ENCODE measurements at places on chromosomes 16 and 17.

DNA sequence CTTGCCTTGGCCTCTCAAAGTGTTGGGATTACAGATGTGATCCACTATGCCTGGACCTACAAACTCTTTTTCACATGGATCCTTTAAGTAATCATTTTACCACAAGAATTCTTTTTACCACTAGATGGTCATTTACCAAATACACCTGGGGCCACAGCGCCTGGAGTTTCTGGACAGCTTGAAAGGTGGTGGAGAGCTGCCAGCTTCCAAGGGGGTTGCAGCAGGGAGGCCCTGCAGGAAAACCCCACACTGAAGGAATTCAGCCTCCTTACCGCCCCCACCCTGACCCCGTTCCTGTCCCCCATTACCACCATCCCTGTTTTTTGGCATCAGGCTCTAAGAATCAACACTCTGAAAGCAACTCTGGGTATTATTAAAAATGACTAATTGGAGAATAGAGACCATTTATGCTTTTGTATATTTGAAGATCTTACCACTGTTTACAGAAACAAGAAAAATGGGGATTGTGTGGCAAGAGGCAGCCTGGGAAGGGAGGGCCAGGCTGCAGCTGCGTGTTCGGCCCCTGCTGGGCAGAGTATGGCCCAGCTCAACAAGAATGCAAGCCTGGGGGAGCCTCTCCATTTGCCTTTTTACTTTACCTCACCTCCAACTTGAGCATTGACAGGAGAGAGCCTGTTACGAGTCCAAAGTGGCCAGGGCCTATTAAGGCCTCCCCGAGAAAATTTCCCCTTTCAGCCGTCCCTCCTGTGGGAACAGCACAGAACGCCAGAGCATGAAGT, 209.9 kb downstream of the ZFHX3 start:
- peaks cover 3% of the 10 kb centered on the region for H3K27me3 ChIP-seq
- H3K36me3 ChIP-seq: no peaks in the 10 kb centered on the region
- H3K4me3 ChIP-seq: no peak overlapping the region
- H3K4me1 ChIP-seq: no peaks in the 10 kb centered on the region

DNA sequence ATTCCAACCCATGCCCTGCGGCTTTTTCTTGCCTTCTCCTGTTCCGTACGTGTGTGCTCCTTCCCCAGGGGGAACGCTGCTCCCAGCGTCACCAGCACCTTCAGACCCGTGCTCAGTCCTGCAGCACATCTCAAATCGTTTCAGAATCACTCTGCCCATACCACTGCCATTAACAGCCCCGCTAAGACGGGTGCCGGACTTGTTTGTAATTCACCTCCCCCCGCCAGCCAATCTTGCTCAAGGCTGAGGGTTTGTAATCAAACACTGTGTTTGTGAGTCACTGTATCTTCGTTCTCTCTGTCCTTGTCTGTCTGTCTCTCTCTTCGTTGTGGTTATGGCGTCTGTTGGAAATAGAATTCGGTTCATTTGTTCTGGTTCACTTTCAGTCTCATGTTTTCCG, 17.3 kb downstream of the CARD14 start:
- H3K4me1 ChIP-seq: no peaks in the 10 kb centered on the region
- no peaks in the 10 kb centered on the region for H3K36me3 ChIP-seq
- H3K27me3 ChIP-seq: peaks cover 3% of the 10 kb centered on the region
- no peak overlapping the region for H3K27ac ChIP-seq

DNA sequence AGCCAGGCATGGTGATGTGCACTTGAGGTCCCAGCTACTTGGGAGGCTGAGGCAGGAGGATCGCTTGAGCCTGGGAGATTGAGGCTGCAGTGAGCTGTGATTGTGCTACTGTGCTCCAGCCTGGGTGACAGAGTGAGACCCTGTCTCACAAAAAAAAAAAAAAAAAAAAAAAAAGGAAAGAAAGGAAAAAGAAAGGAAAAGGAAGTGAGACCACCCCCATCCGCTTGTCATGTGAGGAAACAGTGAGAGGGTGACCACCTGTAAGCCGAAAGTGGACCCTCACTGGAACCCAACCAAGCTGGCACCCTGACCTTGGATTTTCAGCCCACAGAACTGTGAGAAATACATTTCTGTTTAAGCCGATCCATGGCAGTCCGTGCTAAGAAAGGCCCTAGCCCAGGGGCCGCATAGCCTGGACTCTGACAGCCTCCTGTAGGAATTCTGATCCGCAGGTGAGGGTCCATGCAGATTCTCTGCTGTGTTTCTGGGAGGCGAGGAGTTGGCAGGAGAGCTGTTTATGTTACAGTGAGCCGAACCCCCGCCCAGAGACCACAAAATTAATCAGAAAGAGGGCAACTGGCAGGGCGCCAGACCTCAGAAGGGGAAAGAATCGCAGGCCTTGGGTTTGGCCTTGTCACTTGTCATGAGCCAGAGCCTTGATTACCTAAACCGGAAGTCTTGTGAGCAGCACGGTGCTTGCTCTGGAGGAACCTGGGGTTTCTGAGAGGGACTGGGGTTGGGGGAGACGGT, 945 bp downstream of the SGSH start:
- ATAC-seq: peak; percentile 91
- peak overlapping the region; percentile 89 for H3K4me3 ChIP-seq
- peaks cover 11% of the 10 kb centered on the region for H3K4me1 ChIP-seq

DNA sequence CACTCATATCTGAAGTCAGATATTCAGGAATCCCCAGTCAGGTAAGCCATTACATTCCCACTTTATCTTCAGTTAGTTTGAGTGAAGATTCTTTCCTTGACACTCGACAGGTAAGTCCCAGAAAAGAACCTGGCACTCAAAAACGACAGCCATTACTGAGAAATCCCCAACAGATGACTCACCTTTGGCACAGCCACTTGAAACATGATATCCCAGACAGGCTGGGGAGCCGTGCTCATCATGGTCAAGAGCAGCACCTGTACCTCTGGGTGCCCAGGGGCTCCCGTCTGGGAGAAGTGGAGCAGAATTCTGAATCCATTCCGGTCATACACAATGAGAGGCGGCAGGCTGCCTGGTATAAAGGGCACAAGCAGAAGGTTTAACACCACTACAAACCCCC, 16.8 kb upstream of the COG7 start:
- H3K27me3 ChIP-seq: no peaks in the 10 kb centered on the region
- H3K36me3 ChIP-seq: peaks cover 84% of the 10 kb centered on the region
- no peak overlapping the region for H3K4me3 ChIP-seq
- ATAC-seq: no peak
- H3K4me1 ChIP-seq: peaks cover 4% of the 10 kb centered on the region
- peak overlapping the region; percentile 65 for H3K27ac ChIP-seq

- H3K27ac ChIP-seq: peak overlapping the region; percentile 59
- no peak for ATAC-seq
- no peak overlapping the region for H3K4me3 ChIP-seq
These were observed 11.0 kb downstream of the ENDOV start for GRCh38 chr17:80425835-80426426.

DNA sequence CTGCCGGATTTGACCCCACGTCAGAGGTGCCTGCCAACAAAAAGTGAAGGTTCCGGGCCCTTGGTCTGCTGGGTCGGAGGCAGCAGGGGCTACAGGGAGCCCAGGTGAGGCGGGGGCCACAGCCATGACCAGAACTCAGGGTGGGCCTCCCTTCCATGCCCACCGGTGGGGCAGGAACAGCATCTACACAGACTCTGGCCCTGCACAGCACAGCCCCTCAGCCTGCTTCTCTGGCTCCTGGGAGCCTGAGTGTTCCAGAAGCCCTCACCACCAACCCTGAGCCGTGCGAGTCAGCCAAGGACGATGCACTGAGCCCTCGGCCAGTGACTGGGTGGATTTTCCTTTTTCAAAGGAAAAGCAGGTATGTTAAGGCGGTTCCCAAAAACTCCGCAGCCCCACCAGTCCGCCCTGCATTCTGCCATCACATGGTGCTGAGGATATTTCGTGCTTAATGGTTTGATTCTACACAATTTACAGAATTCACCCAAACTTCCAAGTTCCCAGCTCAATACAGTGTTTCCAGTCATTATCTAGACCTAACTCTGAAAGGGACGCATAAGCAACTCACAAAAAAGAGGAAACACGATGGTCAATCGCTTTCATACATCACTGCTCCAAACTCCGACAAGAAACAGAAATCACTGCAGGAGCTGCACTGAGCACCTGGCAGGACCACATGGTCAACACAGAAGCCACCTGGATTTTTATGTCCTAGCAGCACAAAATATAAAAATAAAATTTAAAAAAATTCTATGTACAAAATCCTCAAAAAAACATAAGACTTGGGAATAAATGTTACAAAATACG, 19.4 kb upstream of the C16orf95 start:
- no peak overlapping the region for H3K27ac ChIP-seq
- ATAC-seq: no peak
- no peak overlapping the region for H3K4me3 ChIP-seq
- H3K4me1 ChIP-seq: peaks cover 8% of the 10 kb centered on the region
- H3K27me3 ChIP-seq: no peaks in the 10 kb centered on the region
- H3K36me3 ChIP-seq: peaks cover 76% of the 10 kb centered on the region

GRCh38 chr17:78337244-78338109, 22.4 kb downstream of the SOCS3 start:
- no peak overlapping the region for H3K4me3 ChIP-seq
- H3K36me3 ChIP-seq: no peaks in the 10 kb centered on the region
- no peaks in the 10 kb centered on the region for H3K27me3 ChIP-seq
- H3K27ac ChIP-seq: no peak overlapping the region
- peaks cover 35% of the 10 kb centered on the region for H3K4me1 ChIP-seq

- no peaks in the 10 kb centered on the region for H3K27me3 ChIP-seq
- H3K4me3 ChIP-seq: no peak overlapping the region
- H3K4me1 ChIP-seq: peaks cover 33% of the 10 kb centered on the region
- ATAC-seq: no peak
These were observed 51.5 kb downstream of the MPRIP start for GRCh38 chr17:17093764-17094163.

GRCh38 chr17:79997011-79997660, 38.5 kb downstream of the TBC1D16 start:
- peak overlapping the region; percentile 91 for H3K27ac ChIP-seq
- ATAC-seq: peak; percentile 96
- H3K4me3 ChIP-seq: peak overlapping the region; percentile 83
- H3K4me1 ChIP-seq: peaks cover 19% of the 10 kb centered on the region

DNA sequence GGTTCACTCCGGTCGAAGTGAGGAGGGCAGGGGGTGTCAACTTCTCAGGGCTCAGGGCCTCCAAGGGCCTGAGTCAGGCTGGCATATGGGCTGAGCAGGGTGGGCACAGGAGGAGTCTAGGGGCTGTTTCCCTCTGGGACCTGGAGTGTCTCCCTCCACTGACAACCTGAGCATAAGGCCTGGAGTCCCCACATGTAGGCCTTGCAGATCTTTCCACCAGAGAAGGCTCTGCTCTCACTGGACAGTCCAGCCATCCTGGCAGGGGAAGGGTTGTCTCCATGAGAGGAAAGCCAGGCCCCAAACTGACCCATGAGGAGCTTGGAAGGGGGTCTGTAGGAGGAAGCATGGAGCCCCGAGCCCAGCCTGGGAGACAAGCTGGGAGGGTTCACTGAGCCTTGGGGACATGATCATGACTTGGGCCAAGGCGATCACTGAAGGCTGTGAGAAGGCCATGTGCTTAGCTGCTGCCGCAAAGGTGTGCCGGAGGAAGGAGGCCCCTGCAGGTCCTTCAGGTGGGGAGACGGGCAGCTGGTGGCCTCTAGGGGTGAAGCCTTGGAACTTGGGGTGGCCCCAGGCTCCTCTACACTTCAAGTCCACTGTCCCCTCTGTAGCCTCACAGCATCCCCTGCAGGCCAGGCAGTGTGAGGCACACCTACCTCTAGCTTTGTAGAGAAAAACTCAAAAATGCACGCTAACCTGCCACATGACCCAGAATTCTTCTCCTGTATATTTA, 9.9 kb downstream of the CMTM2 start:
- peak overlapping the region; percentile 34 for H3K27ac ChIP-seq
- H3K36me3 ChIP-seq: no peaks in the 10 kb centered on the region
- peaks cover 12% of the 10 kb centered on the region for H3K4me1 ChIP-seq
- H3K4me3 ChIP-seq: peak overlapping the region; percentile 75
- H3K27me3 ChIP-seq: no peaks in the 10 kb centered on the region
- ATAC-seq: peak; percentile 98

Measured in activated T-helper 17 cell treated with anti-CD3 and anti-CD28 coated beads, Interleukin-2, amount 50 U/mL, for 72 hours (primary cell).